ENCODE measurements at places on chromosomes 13 and 19.
A peak's percentile ranks its signal among the peaks of the same experiment; 100 is the strongest.

DNA sequence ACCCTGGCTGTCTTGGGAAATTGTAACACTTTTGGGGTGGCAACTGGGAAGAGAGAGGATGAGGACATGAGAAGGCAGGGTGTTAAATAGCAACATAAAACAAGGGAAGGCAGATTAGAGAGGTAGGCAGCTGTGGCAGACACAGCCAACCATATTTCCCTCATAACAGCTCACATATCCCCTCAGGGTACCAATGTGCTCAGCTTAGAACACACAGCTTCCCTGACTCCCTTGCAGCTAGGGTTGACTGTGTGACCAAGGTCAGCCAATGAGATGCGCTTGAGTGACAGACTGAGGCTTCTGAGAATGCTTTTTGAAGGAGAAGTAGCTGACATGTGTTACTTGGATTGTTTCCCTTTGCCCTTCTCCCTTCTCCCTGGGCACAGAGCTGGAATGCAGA is 28.8 kb upstream of the SPATA13 start:
- DNase-seq: no peak

GRCh38 chr13:51666374-51666773 is 82.1 kb downstream of the WDFY2 start:
- no peak for DNase-seq

GRCh38 chr13:20064128-20064527 is 96.7 kb downstream of the GJA3 start:
- no peak for DNase-seq

GRCh38 chr13:43728421-43728820 is 58.4 kb downstream of the ENOX1 start:
- DNase-seq: no peak

- no peak for DNase-seq
These were observed 3.1 kb downstream of the A1BG start for GRCh38 chr19:58350001-58350861.

GRCh38 chr19:34145741-34146202 is 26.5 kb upstream of the LSM14A start:
- DNase-seq: peak; percentile 22

- no peak for DNase-seq
These were observed 195.2 kb downstream of the TSHZ3 start for GRCh38 chr19:31154021-31154420.

DNA sequence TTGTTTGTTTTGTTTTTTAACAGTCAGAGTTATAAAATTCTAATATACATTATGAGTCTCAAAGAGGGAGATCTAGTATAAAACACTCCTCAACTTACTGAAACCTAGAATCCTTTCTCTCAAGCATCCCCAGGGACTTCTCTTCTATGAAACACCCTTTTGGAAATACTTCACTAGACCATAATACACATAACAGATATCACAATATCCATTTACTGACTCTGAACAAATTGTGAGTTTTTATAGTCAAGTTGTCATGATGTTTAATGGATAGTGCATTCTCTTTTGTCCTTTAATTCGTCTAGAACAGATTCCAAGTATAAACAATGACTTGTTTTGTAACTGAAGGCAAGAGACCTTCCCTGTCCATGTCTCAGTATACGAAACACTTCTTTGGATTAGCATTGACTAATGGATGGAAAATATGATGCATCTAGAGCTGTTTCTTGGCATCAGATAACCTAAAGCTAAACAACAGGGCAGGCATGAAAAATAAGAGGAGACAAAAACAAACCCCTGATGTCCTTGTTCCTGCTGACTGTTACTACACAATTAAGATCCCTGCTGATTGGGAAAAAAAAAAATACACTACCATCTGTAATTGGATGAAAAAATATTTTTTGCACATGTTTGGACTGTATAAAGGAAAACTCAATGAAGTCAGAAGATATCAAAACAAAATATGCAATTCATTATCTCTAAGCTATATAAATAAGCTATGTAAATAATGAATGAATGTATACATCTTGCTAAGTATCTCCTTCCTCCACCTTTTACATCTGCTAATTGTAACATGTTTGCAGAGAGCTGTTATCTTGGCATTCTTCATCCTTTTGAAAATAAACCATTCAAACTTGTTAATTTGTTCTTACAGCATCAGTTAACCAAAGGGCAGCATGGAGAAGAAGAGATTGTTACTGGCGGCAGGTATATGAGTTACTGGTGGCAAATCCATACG is 214.2 kb downstream of the LACC1 start:
- DNase-seq: no peak

- no peak for DNase-seq
These were observed 3.7 kb downstream of the SNRPA start for GRCh38 chr19:40754611-40755247.

GRCh38 chr19:43784241-43784980 is 3.6 kb upstream of the KCNN4 start:
- peak; percentile 52 for DNase-seq

- no peak for DNase-seq
These were observed 1741.5 kb downstream of the PCDH9 start for GRCh38 chr13:65488606-65489005.

DNA sequence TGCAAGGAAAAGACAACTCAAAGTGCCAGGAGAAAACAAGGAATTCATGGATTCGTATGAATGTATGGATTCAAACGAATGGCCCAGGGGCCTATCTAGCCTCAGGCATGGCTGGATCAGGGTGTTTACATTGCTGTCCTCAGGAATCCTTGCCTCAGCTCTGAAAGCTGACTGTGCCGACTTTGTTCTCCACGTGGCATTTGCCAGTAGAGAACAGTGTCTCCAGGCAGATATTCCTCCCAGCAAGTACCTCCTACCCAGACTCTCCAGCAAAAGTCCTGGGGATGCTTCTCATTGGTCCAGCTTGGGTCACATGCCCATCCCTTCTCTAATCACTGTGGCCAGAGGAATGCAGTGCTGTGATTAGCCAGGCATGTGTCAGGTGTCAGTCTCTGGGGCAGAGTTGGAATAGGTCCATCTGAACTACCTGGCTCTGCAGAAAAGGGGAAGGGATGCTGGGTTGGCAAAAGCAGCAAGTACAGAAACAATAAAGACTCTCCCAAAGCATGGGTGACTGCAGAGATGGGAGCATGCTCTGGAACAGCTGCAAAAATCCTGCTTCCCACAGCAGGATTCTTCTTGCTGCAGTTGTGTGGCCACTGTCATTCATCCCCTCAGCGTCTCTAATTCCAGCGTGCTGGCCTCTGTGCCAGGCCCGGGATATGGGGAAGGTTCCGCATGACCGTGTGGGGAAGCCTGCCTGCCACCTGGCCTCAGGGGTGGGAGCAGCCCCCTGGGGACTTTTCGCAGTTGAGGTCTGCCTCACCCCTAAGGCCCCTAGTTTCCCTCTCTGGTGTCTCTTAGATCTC is 30.0 kb downstream of the CCNE1 start:
- no peak for DNase-seq

DNA sequence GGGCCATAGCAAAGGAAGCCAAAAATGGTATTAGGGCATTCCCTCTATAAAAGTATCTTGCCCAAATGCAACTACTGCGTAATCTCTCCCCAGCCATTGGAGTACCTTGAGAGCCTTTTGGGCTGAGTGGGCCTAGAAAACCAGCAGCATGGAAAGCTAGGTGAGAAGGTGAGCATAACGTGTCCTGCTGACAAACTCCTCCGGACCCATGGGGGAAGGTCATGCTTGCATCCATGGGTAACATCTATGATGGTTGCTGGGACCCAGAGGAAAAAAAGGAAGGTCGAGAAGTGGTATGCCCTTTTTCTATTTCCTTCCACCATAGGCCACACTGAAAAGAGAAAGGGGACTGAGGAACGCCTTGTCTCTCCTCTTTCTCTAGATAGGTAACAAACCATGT is 57.4 kb downstream of the ZNF728 start:
- no peak for DNase-seq

DNA sequence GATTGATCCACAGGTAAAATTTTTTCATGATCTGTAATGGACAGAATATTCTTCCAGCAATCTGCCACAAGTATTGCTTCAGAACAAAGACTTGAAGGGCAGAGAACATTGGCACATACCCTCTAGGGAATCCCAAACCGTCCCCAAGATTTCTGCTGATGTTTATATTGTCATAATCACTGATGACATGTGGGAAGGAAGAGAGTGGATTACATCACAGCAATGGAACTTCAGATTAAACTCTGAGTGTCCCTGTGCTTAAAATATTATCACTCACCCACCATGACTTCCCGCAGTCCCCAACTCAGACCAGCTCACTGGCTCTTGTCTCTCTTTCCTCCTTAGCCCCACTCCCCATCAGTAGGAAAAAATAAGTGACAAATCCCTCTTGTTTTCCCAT is 8.5 kb upstream of the TPT1 start:
- DNase-seq: no peak

- DNase-seq: no peak
These were observed 107.8 kb downstream of the ELF1 start for GRCh38 chr13:40911341-40911740.

DNA sequence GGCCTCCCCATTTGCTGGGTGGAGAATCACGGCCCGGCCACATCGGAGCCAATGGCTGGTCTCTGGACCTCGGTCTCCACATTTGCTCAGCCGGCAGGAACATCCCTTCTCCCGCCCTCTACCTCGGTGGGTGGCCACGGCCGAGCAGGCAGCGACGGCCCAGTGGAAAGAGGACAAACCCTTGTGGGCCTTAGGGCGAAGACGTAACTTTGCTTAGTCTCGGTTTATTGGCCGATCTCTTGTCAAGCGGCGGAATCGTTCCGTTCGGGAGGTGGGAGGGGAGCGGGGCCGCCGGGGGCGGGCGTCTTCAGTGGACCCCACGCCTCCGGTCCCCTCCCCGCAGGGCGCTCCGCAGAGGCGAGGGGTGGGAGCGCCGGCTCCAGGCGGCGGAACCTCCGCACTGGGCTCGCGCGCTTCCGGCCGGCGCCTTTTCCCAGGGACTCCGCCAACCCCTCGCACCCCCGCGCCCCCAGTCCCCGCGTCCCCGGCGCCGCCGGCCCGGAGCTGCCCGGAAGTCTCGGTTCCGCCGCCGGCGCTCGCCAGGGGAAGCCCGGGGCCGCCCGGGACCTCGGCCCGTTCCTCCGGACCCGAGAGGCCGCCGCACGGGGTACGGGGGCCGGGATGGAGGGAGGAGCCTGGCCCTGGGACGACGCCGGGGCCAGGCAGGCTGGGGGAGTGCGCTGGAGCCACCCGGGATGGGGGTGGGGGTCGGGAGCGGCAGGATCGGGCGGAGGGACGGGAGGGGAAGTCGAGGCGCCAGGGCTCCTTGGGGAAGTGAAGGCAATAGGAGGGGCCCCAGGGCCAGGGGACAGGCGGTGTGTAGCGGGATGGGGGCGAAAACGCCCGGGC is at the start of gene ZNF580:
TSS of gene ZNF580 (plus strand) at position 426 of the 849 bp plus-strand sequence. CDS start 1,507 bp downstream, outside the sequence.
- no peak for DNase-seq

DNA sequence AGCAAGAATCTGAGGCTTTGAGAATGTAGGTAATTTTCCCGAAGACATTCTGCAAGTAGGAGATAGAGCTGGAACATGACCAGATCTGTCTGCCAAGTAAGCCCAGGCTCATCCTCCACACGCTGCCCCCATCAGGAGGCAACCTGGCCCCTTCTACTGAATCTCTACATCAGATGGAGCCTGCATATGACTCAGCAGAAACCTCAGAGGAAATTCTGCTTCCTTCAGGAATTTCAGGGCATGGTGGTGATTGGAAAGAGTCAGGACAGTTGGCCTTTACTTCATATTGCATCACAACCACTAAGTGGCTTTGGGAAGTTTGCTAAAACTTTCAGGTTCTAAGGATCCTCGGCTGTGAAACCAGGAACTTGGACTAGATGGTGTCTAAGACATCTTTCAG is 85.2 kb downstream of the LRRC63 start:
- DNase-seq: no peak

DNA sequence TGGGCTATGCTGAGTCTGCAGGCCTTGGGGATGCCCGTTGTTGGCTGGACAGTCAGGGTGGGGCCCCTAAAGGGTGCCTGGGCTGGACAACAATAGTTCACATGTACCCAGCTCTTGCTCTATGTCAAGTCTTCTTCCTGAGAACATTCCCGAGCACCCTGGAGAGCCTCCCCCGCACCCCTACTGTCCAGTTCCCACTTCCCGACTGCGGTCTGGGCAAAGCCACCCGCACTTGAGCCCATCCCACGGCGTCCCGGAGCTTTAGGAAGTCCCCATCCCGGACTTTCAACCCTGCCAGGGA is 1.1 kb upstream of the MPND start:
- DNase-seq: no peak

DNA sequence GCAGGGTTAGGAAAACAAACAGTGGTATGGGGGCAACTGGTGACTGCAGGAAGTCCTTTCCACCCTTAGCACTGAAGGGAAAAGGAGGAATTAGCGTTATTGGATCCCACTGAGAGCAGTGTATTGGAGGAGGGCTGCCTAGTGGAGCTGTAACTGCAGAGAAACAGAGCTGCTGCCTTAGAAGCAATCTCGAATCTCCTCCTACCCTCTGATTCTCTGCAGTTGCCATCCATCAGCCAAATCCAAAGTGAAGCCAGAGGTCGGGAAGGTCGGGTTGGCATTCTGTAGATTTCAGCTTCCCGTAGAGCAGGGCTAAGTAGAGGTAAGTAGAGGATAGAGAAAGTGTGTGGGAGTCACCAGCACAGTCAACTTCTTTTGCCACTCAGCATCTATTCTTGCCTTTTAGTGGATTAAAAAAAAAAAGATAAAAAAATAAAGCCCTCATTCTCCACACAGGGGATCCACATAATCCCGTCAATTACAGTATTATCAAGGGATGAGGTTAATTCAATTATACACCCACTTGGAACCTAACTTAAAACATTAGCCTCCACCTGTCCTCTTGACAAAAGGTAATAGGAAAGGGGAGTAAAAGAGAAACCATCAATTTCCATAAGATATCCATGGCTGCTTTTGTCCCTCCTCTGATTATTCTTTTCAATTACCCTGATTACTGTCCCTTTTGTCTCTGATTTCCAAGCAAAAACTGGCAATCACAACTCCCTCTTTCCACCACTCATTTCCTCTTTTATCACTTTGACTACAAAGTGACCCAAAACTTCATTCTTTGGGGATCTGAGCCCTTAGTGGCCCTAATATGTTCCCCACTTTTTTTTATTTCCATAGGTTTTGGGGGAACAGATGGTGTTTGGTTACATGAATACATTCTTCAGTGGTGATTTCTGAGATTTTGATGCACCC is 234.7 kb downstream of the RBM26 start:
- no peak for DNase-seq

DNA sequence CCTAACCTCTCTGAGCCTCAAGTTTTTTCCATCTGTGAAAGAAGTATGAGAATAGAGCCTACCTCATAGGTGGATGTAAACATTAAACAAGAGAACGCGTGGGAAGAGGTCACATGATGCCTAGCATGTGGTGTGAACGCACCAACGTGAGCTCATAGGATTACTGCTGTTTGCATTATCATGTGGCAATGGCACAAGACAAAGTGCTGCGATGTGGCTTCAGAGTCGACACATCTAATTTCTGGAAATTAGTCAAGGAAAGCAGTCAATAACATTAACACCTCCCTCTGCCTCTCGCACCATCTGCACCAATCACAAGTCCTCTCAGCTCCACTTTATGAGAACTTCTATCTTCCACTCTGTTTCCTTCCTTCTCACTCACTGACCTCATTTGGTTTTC is 489.7 kb downstream of the COG6 start:
- no peak for DNase-seq

DNA sequence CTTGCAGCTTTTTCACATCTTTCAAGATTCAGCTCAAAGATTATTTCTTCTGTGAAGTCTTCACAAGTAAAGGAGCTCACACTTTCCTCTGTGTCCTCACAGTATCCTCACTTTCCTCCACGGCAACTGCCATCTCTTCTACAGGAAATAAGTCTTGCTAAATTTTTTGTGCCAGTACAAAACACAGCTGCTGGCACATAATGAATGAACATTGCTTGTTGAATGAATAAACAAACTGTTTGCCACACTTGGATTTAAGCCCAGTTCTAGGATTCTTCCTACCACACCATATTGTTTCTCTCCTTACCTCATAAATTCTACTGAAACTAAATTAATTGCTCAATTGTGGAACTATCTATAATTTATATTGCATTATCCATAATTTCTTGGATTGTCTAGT is 59.5 kb downstream of the RAP2A start:
- DNase-seq: no peak

All from activated CD4-positive, alpha-beta T cell treated with anti-CD3 and anti-CD28 coated beads for 1 hour (primary cell).